ENCODE measurements at places on chromosomes 2 and 18.

GRCh38 chr2:128315829-128316776, 2.6 kb downstream of the HS6ST1 start:
- DNase-seq: peak; percentile 52

DNA sequence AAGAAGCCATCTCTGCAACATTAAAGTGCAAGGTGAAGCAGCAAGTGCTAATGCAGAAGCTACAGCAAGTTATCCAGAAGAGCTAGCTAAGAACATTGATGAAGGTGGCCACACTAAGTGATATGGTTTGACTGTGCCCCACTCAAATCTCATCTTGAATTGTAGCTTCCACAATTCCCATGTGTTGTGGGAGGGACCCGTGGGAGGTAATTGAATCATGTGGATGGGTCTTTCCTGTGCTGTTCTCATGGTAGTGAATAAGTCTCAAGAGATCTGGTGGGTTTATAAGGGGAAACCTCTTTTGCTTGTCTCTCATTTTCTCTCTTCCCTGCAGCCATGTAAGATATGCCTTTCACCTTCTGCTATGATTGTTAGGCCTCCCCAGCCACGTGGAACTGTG, 11.4 kb downstream of the RDH14 start:
- no peak for DNase-seq

- DNase-seq: no peak
Measured at GRCh38 chr2:95265182-95265581, 9.1 kb upstream of the PROM2 start.

GRCh38 chr2:23661276-23662050, 265.5 kb downstream of the ATAD2B start:
- no peak for DNase-seq

GRCh38 chr2:72846171-72847095, 20.6 kb upstream of the EXOC6B start:
- DNase-seq: no peak

- DNase-seq: no peak
Measured at GRCh38 chr2:43448822-43449110, 147.1 kb downstream of the THADA start.

DNA sequence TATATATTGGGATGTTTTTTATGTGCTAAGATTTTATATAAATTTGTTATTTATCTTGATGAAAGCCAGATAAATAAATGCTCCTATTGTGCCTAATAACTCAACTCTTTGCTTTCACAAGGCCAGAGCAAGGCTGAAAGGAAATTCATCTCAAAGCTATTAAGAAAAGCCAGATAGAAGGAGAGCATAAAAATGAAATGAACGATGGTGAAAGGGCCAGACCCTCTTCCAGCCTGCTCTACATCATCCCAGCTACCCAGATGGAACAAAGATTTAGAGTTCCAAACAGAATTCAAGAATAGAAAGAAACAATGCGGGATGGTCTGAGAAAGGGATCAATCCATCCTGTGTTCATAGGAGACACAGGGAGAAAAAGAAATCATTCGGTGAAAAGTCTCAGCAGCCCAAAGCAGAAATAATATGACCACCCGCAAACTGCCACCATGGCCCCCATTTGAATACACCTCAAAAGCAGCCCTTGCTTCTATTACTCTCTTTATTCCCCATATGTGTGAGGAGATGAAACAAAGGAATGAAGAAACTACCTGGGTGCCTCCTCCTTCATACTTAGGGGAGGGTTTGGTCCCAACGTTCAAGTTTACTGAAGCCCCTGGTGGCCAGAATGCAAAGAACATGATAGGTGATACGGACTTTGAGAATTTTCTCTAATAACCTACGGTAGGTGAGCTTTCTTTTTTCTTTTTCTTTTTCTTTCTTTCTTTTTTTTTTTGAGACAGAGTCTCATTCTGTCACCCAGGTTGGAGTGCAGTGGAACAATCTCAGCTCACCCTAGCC, 110.1 kb upstream of the FBXO11 start:
- DNase-seq: peak; percentile 29

DNA sequence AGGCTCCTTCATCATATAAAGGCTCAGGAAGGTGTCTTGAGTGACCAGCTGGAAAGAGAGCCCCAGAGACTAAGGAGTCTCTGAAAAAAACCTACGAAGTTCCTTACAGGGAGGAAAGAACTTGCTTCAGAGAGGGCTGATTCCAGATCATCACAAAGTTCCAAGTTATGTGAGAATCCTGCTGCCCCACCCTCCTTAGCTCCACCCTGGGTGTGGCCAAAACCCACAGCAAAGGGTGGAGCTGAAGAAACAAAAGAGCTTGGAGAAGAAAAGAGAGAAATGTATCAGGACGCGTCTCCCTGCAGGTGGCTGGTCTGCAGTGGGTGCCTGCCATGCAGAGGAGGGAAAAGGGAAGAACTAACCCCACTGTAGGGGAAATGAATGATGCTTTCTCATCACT, 32.8 kb upstream of the ZNF396 start:
- DNase-seq: peak; percentile 68

GRCh38 chr2:134736167-134736880, 17.5 kb upstream of the TMEM163 start:
- DNase-seq: peak; percentile 54

GRCh38 chr2:7502336-7502735, 585.1 kb downstream of the RNF144A start:
- no peak for DNase-seq

- DNase-seq: no peak
Measured at GRCh38 chr2:99624677-99625076, 134.9 kb upstream of the REV1 start.

Data from hematopoietic multipotent progenitor cell treated with erythropoietin and hydrocortisone succinate and interleukin-3 and kit ligand, for 6 days (in vitro differentiated cells).